SK-MEL-5 (cell line): ENCODE measurements at places on chromosomes 6 and 20. TPM values are rescaled to one million over a fixed set of nuclear protein-coding genes. Genes with fewer than 3 reads are reported as not detected.

Gene ADGRF5
- total RNA-seq, result 0.16 and 0.29 TPM in 2 replicates

Gene HLA-DQA1
- 0.08 and 0.37 TPM in 2 replicates for total RNA-seq

Gene MEP1A
- total RNA-seq, result not detected in 2 replicates

Gene SNX5
- 163 and 176 TPM in 2 replicates for total RNA-seq

Gene PHF10
- total RNA-seq, result 15.2 and 15.4 TPM in 2 replicates

Gene OXT
- not detected in 2 replicates for total RNA-seq

Gene C20orf144
- not detected in 2 replicates for total RNA-seq

Gene DDX27
- total RNA-seq, result 53.7 and 54.8 TPM in 2 replicates

Gene SIGLEC1
- not detected in 2 replicates for total RNA-seq

Gene XKR7
- total RNA-seq, result 0.03 and 0.11 TPM in 2 replicates

Gene CHMP4B
- 28.4 and 34.3 TPM in 2 replicates for total RNA-seq

Gene RAD21L1
- total RNA-seq, result 0.11 TPM in 1 of 2 replicates, not detected in the other

Gene TNFRSF21
- 15.0 and 17.1 TPM in 2 replicates for total RNA-seq

Gene SNTA1
- total RNA-seq, result 34.4 and 35.5 TPM in 2 replicates

Gene SLC17A1
- not detected in 2 replicates for total RNA-seq

Gene IMPG1
- total RNA-seq, result not detected in 2 replicates

Gene VWA7
- not detected in 2 replicates for total RNA-seq

GRCh38 chr20:9565910-9566550 lies 51.6 kb downstream of the LAMP5 start:
- DNase-seq, result no peak

DNA sequence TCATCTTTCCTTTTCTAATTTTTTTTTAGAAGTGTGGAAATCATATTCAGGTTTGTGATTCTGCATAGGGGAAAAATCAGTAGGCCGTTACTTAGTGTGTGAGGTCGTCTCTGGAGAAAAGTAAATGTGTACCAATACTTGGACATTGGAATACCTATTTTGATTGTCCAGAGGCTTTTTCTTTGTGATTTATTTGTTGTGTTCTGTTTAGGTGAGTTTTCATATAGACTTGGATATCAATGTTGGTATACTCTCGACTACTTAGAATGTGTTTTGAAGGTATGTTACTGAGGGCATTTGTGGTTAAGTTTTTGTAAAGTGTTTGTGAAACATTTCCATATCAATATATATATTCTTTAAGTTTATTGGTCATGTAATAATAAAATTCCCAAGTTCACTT lies 2.3 kb downstream of the CD2AP start:
- no peak for DNase-seq

- no peak for DNase-seq
Measured at GRCh38 chr6:166469426-166469961, 86.8 kb upstream of the MPC1 start.

DNA sequence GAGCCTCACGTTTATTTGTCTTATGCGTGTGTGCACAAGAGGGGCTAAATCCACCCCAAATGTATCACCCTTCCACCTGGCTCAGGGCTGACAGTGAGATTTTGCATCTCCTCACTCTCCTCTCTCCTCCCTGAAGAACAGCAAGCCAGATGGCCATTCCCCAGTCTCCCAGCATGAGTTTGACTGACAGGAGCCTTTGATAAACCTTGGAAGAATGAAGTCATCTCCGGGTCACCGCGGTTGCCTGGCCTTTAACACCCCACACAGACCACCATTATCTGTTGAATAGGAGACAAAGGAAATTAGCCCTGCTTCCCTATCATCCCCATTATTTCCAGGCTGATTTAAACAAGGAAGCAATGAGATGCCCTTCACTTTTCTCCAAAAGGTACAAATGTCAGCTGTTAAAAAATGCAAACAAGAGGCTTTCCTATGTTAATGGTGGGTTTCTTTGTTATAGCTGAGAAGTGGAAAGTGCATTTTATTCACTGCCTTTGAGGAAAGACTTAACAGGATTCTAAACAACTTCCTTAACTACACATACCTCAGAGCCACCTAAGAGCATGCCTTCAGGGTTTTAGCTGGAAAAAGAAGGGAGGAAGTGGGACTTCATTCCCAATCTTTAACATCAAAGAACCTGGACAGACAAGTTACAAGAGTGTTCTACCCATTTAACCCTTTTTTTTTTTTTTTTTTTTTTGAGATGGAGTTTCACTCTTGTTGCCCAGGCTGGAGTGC lies 524.8 kb upstream of the ID4 start:
- no peak for DNase-seq

GRCh38 chr6:43628393-43629103 lies 516 bp downstream of the GTPBP2 start:
- peak; percentile 68 for DNase-seq

- no peak for DNase-seq
Measured at GRCh38 chr6:25735261-25735660, 19.3 kb upstream of the SLC17A4 start.

GRCh38 chr6:17001188-17001587 lies 100.7 kb upstream of the STMND1 start:
- DNase-seq, result peak; percentile 51

DNA sequence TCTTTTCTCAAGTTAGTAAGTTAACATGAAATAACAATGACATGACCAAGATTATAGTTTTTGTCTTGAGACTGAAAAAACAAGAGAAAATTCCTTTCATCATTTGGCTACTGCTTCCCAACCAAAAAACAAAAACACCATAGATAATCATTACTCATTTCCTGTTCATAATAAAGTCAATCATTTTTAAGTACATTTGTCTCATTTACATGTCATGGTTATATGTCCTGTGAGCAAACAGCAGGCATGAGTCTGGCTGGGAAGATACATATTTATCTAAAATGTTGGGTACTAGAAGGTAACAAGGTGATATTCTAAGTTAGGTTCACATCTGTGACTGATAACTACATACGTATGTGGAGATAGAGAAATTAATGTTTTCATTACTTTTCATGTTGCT lies 180.5 kb downstream of the ISM1 start:
- DNase-seq, result no peak

- no peak for DNase-seq
Measured at GRCh38 chr20:1472556-1473245, 6.1 kb upstream of the NSFL1C start.

- DNase-seq, result no peak
Measured at GRCh38 chr6:168496997-168497331, 56.0 kb downstream of the SMOC2 start.

GRCh38 chr6:71114986-71115385 lies 158.1 kb upstream of the B3GAT2 start:
- DNase-seq, result no peak

DNA sequence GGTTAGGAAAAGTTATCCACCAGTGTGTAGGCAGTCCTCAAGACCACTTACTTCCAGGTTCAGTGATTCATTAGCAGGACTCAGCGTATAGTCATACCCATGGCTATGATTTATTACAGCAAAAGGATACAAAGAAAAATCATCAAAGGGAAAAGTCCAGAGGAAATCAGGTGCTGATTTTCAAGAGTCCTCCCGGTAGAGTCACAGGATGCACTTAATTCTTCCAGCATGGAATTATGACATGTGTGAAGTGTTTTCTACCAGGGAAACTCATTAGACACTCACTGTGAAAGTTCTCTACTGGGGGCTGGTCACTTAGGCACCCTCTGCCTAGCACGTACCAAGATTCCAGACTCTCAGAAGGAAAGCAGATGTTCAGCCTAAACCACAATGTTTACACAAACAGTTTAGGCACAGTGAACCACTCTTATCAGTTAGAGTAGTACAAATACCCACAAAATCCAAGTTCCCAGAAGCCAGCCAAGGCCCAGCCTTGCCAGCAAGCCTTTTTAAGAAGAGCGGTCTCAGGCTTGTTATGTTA lies 10.2 kb downstream of the WFDC3 start:
- no peak for DNase-seq

GRCh38 chr6:53944543-53944942 lies 149.7 kb downstream of the LRRC1 start:
- no peak for DNase-seq

GRCh38 chr6:161138543-161139303 lies 135.1 kb downstream of the AGPAT4 start:
- no peak for DNase-seq

DNA sequence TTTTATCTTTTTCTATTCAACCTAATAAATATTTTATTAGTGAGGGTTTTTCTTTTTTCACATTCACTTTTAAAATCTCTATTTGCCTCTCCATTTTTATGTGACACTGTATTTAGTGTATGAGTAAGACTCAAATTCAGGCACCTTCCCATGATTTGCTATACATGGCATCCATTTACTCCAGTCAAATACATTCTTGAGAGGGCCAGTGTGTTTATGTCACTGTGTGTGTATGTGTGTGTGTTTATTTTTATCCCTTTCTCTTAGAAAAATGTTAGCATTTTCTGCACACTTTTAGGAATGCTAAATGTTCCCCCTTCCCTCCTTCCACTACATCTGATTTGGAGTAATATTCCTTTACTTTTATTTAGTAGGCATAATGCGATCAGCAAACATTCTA lies 290.0 kb downstream of the PACRG start:
- no peak for DNase-seq

DNA sequence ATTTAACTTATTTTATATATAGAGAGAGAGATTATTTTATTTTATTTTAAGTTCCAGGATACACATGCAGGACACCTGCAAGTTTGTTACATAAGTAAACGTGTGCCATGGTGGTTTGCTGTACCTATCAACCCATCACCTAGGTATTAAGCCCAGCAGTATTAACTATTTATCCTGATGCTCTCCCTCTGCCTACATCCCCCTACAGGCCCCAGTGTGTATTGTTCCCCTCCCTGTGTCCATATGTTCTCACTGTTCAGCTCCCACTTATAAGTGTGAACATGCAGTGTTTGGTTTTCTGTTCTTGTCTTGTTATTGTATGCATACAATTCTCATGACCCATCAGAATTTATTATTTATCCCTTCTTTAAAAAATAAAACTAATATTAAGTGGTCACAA lies 34.6 kb downstream of the FKBP1C start:
- DNase-seq, result peak; percentile 28

- no peak for DNase-seq
Measured at GRCh38 chr20:22390543-22390903, 193.8 kb downstream of the FOXA2 start.

DNA sequence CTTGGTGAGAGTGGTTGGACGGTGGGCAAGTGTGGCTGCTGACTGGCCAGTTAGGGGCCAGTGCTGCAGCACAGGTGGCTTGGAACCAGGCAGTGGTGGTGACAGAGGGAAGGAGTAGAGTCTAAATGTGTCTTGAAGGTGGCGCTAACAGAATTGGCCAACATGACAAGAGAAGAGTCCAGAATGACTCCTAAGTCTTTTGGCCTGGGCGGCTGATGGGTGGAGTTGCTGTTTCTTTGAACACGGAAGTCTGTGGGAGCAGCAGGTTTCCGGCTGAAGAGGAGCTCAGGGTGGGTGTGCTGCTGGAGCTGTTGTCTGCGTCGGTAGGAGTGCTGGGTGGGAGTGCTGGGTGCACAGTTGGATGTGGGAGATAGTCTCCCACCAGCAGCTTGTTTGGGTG lies 10.1 kb downstream of the LSM14B start:
- no peak for DNase-seq

- no peak for DNase-seq
Measured at GRCh38 chr6:140063021-140063399, 688.6 kb upstream of the CITED2 start.
